ENCODE measurements at places on chromosomes 11 and 22. TPM values are rescaled to one million over a fixed set of nuclear protein-coding genes. Genes with fewer than 3 reads are reported as not detected.

Gene PGA4
- total RNA-seq, result not detected

Gene RPL27A
- 651 TPM for total RNA-seq

Gene TEX12
- total RNA-seq, result 0.29 TPM

Gene USH1C
- not detected for total RNA-seq

Gene OTOG
- total RNA-seq, result not detected

Gene DBX1
- not detected for total RNA-seq

Gene DDI1
- total RNA-seq, result not detected

Gene TRIM49
- not detected for total RNA-seq

Gene CHRNA10
- 2.0 TPM for total RNA-seq

Gene NPAS4
- total RNA-seq, result not detected

Gene SYCE3
- total RNA-seq, result not detected

Gene C11orf42
- not detected for total RNA-seq

Gene GAB2
- 46.1 TPM for total RNA-seq

Gene PGR
- total RNA-seq, result not detected

Gene MS4A15
- not detected for total RNA-seq

Gene TSPAN32
- not detected for total RNA-seq

Gene VWCE
- 4.6 TPM for total RNA-seq

Gene CYTH4
- 0.10 TPM for total RNA-seq

Gene ME3
- total RNA-seq, result 58.2 TPM

Gene EHF
- total RNA-seq, result not detected

Gene FAM111B
- total RNA-seq, result 9.1 TPM

Gene XPNPEP3
- 13.8 TPM for total RNA-seq

Gene DEPDC5
- total RNA-seq, result 14.0 TPM

Gene SLC7A4
- under 0.01 TPM for total RNA-seq

Gene CABP7
- not detected for total RNA-seq

Gene BRSK2
- 0.48 TPM for total RNA-seq

Gene MFNG
- 170 TPM for total RNA-seq

Gene ELFN2
- 0.33 TPM for total RNA-seq

Gene MS4A1
- total RNA-seq, result not detected

Gene RAB39A
- 0.19 TPM for total RNA-seq

Gene KRTAP5-2
- total RNA-seq, result not detected

Gene OR6A2
- total RNA-seq, result 0.38 TPM

Gene ADORA2A
- total RNA-seq, result 18.6 TPM

Gene F2
- not detected for total RNA-seq

Gene MMP27
- total RNA-seq, result not detected

Data from vein endothelial cell (primary cell).